ENCODE measurements at places on chromosomes 12 and 14.

GRCh38 chr12:11433664-11434063 is 38.3 kb upstream of the PRB2 start:
- no peak for DNase-seq

DNA sequence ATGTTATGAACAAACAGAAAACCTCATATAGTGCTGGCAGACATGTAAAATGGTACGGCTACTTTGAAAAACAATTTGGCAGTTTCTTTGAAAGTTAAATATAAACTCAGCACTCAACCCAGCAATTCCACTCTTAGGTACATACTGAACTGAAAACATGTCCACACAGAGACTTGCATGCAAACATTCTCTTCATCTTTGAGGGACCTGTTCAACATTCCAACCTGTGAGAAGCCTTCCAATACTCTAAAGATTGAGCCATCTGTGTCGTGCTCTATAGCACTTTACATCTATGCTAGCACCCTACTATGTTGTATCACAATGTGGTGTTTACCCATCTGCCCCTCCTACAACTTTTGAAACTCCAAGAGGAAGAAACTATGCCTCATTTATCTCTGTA is 79.3 kb downstream of the DNAI7 start:
- no peak for DNase-seq

- DNase-seq = no peak
Observed at GRCh38 chr12:54053003-54053750, 458 bp upstream of the HOXC4 start.

DNA sequence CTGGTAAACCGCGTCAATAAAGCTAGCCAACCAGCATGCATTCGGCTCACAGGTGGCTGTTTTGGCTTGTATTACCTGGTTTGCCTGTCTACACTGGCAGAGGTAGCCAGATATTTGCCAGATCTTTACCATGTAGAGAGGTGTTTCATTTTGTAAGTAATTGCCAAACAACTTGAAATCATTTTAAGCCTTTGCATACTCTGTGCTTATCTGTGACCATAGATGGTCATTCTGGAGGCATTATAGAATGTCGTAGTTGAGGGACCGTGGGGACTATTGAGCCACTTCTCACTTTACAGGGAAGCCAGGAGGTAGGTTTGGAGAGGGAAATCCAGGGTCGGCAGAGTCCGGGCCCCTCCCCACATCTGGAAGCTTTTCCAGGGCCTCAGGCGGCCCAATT is 5.9 kb downstream of the ADGRD1 start:
- no peak for DNase-seq
